Left kidney (tissue), 8 donors: ENCODE measurements at places on chromosomes 12 and 14. TPM values are rescaled to one million over a fixed set of nuclear protein-coding genes. Genes with fewer than 3 reads are reported as not detected.

DNA sequence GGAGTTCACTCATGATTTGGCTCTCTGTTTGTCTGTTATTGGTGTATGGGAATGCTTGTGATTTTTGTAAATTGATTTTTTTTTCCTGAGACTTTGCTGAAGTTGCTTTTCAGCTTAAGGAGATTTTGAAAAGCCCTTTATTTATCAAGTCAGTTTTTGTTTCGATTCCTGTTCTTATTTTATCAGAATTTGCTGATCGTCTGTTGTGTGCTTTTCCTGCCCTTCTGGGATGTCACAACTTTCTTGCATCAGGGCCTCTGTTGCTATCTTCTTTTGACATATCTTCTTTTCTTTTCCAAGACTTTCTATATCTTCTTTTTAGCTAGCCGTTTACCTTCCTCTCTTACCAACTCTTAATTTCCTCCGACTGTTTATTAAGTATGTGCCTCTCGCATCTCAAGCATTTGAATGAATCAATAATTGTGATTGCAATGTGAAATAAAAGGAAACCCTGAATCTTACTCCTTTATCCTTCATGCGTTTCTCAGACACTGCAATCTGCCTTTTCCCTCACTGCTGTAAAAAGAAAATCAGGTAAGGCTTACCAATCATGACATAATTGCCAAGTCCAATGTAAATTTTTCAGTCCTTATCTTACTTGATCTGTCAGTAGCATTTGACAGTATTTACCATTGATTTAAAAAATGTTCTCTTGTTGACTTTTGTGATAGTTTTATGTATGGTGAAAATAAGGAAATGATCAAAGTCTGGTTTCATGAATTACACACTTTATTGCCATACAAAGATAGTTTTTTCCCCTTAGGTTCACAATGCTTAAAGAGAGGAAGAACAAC is 53.0 kb downstream of the ETNK1 start:
- no peak for DNase-seq

DNA sequence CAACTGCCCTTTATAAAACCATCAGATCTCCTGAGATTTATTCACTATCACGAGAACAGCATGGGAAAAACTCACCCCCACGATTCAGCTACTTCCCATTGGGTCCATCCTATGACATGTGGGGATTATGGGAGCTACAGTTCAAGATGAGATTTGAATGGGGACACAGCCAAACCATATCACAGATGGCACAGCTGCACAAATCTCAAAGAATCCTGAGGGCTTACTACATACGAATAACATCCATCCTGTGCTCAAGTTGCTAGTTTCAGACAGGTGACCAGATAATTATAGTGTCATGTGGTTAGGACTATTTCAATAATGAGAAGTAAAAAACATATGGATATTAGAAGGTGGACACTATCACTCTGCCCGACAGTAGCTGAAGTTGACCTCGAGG is 211.2 kb downstream of the NUAK1 start:
- no peak for DNase-seq

- no peak for DNase-seq
Observed at GRCh38 chr14:39291701-39292100, 58.0 kb downstream of the MIA2 start.

The HAL gene
- 1.5 TPM for polyA plus RNA-seq

DNA sequence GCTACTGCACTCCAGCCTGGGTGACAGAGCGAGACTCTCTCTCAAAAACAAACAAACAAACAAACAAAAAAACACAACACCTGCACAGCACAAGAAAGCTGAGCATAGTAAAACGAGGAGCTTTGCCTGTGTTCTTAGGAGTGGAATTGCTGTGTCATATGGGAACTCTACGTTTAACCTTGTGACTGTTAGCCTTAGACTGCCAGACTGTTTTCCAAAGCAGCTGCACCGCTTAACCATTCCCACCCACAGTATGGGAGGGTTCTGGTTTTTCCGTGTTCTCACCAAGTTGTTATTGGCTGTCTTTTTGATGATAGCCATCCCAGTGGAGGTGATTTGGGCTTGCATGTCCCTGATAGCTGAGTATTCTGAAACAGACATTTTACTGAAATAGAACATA is 9.2 kb downstream of the WNT5B start:
- DNase-seq: no peak

The PMCH gene
- polyA plus RNA-seq: 0.91 TPM

DNA sequence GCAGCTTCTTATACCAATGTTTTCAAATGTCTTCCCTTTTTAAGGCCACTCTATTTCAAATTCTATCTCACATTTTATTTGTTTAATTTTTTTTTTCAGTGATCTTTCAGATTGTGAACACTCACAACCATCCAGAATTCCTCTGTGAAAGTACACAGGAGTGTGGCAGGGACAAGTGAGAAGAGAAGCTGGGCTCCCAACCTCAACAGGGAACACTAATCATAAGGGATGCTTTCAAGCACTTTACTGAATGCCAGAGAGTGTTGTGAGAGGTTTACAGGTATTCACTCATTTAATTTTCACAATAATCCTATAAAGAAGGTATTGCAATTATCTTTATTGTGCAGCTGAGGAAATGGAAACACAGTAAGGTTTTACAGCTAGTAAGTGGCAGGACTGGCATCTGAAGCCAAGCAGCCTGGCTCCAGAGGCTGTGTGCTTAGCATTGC is 60.1 kb upstream of the PYGL start:
- no peak for DNase-seq

DNA sequence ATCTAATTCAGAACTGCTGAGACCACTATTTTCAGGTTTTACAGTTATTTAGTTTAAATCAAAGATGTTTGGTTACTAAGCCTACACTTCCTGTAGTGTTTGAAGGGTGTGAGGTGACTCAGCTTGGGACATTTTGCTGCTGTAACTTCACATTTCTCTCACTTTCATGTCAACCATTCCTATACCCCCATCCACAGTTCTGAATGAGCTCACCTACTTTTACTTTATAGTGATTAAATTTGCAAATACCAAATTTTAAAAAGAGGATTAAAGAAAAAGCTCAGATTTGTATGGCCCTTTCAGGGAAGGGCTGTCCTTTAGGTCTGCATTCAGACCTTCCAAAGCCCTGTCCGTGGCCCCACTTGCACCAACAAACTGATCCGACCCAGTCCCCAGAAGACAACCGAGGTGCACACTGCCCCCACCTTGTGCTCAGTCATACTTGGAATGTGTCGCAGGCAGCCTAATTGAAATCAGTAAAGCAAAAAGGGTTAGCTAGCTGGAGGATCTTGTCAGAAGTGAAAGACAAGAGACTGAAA is 174.4 kb downstream of the MON2 start:
- DNase-seq: no peak

The RERGL gene
- polyA plus RNA-seq: 10.5 TPM

- DNase-seq: no peak
Observed at GRCh38 chr14:66445936-66446335, 40.2 kb upstream of the CCDC196 start.

- no peak for DNase-seq
Observed at GRCh38 chr12:48302161-48302911, 48.4 kb downstream of the ZNF641 start.

The CMA1 gene
- polyA plus RNA-seq: 0.42 TPM
